ENCODE measurements at places on chromosomes 11 and 22.
A peak's percentile ranks its signal among the peaks of the same experiment; 100 is the strongest.

DNA sequence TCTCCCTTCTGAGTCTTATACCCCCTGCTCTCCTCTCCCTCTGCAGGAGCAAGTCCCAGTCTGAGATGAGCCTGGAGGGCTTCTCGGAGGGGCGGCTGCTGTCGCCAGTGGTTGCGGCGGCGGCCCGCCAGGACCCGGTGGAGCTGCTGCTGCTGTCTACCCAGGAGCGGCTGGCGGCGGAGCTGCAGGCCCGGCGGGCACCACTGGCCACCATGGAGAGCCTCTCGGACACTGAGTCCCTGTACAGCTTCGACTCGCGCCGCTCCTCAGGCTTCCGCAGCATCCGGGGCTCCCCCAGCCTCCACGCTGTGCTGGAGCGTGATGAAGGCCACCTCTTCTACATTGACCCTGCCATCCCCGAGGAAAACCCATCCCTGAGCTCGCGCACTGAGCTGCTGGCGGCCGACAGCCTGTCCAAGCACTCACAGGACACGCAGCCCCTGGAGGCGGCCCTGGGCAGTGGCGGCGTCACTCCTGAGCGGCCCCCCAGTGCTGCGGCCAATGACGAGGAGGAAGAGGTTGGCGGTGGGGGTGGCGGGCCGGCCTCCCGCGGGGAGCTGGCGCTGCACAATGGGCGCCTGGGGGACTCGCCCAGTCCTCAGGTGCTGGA lies 8.8 kb upstream of the MYRF start:
- DNase-seq: no peak

DNA sequence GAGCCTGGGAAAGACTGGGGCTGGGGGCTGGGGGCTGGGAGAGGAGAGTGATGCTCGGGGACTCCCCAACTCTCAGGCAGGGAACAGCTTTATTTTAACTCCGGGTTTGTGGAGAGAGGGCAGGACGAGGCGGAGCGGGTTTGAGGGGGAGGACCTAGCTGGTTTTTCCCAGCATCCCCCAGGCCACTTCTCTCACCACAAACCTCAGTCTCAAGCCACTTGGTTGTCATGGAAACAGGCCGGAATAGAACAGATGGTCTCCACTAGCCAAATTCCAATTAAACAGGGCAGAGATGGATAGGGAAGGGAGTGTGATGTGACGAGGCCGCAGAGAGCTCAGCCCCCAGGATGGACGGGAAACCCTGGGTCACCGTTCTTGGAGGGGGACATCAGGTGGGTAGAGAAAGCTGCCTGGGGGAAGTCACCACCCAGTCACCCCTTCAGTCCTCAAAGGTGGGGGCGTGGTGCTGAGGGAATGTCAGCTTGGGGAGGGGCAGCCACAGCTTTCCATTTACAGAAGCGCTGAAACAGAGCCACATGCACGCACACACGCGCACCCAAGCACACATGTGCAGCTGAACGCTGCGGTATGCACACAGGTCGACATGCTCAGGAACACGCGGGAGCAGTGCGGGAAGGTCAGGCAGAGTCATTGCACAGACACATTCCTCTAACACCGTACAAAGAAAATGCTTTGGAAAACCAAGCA lies 19.2 kb downstream of the NECTIN1 start:
- no peak for DNase-seq

GRCh38 chr11:94876645-94877442 lies 96.5 kb downstream of the CWC15 start:
- DNase-seq: peak; percentile 3

- no peak for DNase-seq
These were observed 46.3 kb downstream of the AMOTL1 start for GRCh38 chr11:94814272-94814976.

- DNase-seq: no peak
These were observed 32.9 kb upstream of the TRIM29 start for GRCh38 chr11:120170741-120171261.

- no peak for DNase-seq
These were observed 6.1 kb downstream of the BRSK2 start for GRCh38 chr11:1395773-1396374.

DNA sequence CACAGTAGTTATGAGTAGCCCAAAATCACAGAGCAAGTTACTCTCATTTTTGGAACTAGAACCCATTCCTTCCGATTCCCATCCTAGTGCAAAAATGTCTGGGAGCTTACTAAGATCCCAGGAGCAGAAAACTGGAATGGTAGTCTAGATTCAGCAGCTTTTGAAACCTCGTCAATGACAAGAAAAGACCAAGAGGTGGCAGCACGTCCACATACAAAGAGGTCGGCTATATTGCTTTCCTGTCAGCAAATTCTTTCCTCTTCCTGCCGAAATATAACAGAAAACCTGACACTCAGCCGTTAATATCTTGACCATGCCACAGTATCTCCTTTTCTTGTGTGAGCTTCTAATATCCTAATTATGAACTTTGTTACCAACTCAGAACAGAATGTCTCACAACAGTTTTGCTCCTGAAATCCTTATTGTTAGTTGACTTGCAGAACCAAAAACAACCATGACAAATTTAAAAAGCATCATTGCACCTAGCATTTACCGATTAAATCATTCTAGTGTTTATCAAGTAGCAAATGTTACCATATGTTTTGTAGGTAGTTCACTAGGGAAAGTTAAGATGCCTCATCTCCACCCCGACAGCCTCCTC lies 92.8 kb upstream of the OR9G4 start:
- peak; percentile 10 for DNase-seq

GRCh38 chr11:122872046-122872445 lies 10.5 kb upstream of the JHY start:
- no peak for DNase-seq

DNA sequence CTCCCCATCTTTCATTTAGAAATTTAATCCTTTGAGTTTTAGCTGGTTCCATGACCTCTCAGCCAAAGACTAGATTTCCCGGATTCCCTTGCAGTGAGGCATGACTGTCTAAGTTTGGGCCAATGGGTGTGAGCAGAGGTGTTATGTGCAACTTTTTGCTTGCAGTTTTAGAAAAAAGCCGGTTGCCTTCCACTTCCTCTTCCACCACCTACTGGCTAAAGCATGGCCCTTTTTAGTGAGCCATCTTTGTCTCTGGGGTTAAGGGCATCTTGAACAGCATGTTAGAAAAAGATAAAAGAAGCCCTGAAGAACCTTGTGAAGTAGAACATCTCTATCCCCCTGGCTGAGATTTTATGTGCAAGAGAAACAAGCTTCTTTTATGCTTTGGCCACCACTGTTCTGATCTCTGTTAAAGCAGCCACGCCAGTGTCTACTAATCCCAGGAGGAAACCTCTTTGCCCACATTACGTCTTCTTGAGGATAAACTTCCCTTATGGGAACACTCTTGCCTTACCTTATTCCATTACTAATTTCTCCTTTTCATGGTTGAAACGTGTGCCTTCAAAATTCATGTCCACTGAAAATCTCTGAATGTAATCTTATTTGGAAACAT lies 279.9 kb downstream of the TENM4 start:
- no peak for DNase-seq

GRCh38 chr22:27723708-27724107 lies 77.8 kb downstream of the MN1 start:
- no peak for DNase-seq

DNA sequence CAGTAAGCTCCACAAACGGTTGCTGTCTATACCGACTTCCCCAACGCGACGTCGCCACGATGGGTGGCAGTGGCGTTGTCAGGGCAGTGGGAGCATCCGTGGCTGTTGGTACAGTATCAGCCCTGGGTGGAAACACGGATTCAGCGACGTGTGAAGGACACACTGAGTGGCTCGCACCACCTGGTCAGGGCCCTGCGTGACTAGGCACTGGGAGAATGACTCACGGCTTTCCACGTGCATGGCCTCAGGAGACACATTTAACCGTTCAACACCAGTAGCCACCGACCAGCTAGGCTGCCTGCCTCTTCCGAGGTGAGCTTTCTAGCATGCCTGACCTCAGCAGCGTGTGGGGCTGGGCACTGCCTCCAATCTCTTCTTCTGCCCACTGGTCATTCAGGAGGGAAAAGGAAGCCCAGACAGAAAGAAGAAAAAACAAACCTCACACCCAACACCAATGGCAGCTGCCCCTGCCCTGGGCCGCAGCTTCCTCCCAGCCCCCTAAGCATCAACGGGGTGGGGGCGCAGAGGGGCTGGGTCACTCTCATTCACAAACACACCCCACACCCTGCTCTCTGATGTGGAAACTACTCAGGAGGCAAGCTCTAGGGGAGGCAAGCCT lies 59.0 kb downstream of the MYH9 start:
- no peak for DNase-seq

GRCh38 chr11:76785513-76785912 lies 2.4 kb downstream of the TSKU start:
- no peak for DNase-seq

DNA sequence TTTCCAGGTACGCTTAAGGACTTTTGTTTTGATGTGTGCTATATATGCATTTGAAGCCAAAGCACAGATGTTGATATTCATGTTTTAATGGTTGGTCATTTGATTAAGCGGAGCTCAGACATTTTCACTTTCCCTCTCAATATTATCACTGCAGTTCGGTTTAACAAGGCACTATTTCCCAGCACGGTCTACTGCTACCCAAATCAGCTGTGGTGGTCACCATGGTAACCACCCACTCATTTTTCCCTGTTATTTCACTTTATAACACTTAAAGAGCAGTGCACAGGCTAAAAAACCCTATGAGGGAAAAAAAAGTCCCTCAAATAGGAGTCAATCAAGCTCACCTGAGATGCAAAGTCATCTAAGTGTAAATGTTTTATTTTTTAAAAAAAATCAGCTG lies 439.6 kb upstream of the CCDC90B start:
- DNase-seq: no peak

- DNase-seq: no peak
These were observed at the start of gene GAL3ST3 for GRCh38 chr11:66048547-66049323. Gene GAL3ST3 (minus strand): TSS chr11:66049161. CDS start chr11:66045415, 3,746 bp downstream.

GRCh38 chr11:20099527-20099926 lies 60.7 kb downstream of the DBX1 start:
- no peak for DNase-seq

DNA sequence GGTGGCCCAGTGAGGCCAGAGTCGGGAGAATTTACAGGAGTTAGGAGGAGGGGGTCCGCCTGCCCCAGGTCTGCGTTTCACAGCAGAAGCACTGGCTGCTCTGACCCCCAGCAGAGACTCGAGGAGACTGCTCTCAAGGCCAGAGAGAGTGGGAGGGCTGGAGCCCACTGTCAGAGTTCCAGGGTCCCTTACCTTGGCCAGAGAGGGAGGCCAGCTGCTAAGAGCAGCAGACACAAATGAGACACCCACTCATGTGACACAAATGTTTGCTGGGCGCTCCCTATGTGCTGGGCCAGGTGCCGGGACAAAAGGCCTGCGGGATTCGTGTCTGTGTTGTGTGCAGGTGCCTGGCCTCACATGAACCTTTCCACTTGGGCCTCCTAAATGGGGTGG lies 2.8 kb upstream of the TNFRSF13C start:
- DNase-seq: no peak

DNA sequence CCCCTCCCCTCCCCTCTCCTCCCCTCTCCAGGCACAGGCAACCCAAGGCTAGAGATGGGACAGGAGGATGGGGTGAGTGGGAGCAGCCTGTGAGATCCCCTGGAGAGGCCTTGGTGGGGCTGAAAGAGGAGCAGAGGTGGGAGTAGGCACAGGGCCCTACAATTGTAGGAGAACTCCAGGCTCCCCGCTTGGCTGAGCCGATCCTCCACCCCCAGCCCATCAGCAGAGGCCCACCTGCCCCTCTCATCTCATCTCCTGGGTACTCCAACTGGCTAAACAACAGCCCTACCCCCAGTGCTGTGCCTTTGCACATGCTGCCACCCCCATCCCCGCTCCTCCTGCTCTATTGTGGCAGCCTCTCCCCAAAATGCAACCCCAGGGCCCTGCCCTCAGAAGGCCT lies 52.0 kb upstream of the A4GALT start:
- DNase-seq: no peak

- no peak for DNase-seq
These were observed 1445.6 kb downstream of the TBC1D22A start for GRCh38 chr22:48207919-48208535.

DNA sequence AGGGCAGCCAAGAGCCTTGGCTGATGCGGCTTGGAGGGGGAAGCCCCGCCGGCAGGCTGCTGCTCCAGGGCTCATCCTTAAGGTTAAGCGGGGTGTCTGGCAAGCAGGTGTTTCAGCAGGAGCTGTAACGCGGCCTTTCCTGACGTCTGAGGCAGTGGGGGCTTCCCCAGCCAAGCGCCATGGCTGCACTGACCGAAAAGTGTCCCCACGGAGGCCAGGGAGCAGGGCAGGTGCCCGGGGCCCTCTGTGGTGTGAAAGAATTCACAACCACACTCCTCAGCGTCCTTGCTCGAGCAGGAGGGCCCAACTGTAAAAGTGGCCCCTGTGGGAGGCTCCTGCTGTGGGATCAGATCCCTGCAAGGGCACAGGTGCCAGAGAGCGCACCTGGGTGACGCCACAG lies 79.2 kb downstream of the DHCR7 start:
- DNase-seq: no peak

GRCh38 chr22:37501610-37502341 lies 15.6 kb upstream of the MFNG start:
- no peak for DNase-seq

DNA sequence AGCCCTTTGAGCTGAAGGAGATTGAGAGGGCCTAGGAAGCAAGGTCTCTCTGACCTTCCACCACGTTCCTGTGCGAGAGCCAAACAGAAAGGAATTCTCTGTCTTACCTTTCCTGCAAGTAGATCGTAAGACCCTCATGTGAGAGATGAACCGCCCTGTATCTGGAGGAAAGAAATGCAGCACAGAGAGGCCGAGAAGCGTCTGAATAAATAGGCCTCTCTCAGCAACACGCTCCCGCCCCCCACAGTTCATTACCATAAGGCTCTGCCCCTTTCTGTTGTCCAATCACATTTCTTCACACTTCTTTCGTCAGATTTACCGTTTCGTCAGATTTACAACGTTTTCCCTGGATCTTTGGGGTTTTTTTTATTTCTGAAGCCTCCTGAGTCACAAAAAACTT lies 90.3 kb downstream of the BLID start:
- no peak for DNase-seq

GRCh38 chr11:64264371-64264852 lies 13.1 kb downstream of the PLCB3 start:
- no peak for DNase-seq

GRCh38 chr11:37630866-37631265 lies 1032.8 kb upstream of the RAG2 start:
- DNase-seq: no peak

GRCh38 chr11:124864176-124864891 lies 898 bp upstream of the ROBO3 start:
- no peak for DNase-seq

DNA sequence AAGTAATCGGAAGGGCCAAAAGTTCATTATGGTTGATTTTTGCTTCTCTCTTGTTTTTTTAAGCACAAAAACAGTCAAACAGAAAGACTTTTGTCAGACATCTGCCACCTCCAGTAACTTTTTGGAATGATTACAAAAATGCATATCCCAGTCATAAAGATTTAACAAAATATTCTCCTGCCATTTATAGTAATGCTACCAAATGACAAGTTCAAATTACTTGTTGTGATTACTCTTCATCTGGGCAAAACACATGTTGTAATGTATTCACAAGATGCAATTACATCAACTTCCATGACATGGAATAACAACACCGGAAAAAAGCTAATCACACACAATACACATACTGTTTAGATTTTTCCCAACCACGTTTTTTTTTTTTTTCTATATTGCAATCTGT lies 1017.5 kb upstream of the TENM4 start:
- no peak for DNase-seq

Measured in CD4-positive, alpha-beta T cell treated with Interleukin-17A for 1 hour (primary cell).